Stimulated activated memory B cell treated with anti-CD40 and anti-IgM and Interleukin-4, amounts not matched to agents 10 μg/mL and 1 μg/mL and 100 μg/mL, for 72 hours (primary cell): ENCODE measurements at places on chromosomes 5 and 9.
A peak's percentile ranks its signal among the peaks of the same experiment; 100 is the strongest.

GRCh38 chr5:88390096-88390441 lies 121.4 kb upstream of the TMEM161B start:
- ATAC-seq = no peak

- ATAC-seq = no peak
Measured at GRCh38 chr5:5209089-5209488, 69.0 kb downstream of the ADAMTS16 start.

- ATAC-seq = peak; percentile 98
Measured at GRCh38 chr5:112848116-112848811, 12.8 kb upstream of the SRP19 start.

- ATAC-seq = no peak
Measured at GRCh38 chr9:18820566-18821095, 212.4 kb downstream of the SAXO1 start.

DNA sequence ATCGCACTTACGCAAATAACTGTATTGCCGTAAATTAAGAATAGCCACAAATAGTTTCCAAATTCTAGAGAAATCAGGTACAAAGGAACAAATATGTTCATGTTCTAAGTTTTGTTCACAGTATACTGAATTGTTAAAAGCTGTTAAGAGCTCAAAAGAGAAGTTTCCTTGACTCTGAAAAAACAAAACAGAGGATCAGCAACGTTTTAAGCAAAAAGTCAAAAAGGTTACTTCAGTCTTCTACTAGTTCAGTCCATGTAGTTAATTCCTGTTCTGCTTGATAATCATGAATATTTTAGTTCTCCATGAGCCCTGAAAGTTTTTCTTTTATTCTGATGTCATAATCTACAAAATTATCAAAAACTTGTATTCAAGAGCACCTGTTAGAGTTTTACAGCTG lies 128.6 kb upstream of the MAST4 start:
- no peak for ATAC-seq

DNA sequence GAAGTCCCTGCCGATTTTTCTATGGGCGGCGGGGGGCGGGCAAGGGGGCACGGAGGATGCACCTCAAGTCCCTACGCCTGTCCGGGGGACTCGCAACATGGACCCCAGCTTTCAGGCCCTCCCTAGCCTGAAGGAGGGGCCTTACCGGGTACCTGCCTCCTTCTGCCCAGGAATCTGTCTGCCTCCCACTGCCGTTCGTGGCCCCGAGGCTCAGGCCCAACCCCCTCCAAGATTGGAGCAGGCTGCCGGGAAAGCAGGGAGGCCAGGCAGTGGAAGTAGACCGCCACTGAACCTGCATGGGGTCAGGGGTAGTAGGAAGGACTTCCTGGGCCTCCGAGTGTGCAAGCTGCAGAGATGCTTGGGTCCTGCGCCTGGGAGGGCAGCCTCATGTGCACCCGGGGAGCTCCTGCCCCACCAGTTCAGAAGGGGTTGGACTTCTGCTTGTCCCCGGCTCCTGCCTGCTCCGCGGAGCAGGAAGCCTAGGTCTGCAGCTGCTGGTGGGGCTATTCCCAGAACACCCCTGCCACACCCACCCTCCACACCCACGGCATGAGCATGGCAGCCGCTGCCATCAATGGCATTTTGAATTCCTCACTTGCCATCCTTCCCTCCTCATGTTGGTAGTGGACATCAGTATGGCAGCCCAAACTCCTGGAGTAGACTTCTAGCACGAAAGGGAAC lies 1312.7 kb upstream of the ACO1 start:
- ATAC-seq = peak; percentile 16

- ATAC-seq = no peak
Measured at GRCh38 chr9:16421532-16421931, 448.9 kb downstream of the BNC2 start.

GRCh38 chr5:131426011-131426410 lies 162.2 kb downstream of the CDC42SE2 start:
- no peak for ATAC-seq

- no peak for ATAC-seq
Measured at GRCh38 chr5:171299851-171300250, 9.2 kb upstream of the TLX3 start.

DNA sequence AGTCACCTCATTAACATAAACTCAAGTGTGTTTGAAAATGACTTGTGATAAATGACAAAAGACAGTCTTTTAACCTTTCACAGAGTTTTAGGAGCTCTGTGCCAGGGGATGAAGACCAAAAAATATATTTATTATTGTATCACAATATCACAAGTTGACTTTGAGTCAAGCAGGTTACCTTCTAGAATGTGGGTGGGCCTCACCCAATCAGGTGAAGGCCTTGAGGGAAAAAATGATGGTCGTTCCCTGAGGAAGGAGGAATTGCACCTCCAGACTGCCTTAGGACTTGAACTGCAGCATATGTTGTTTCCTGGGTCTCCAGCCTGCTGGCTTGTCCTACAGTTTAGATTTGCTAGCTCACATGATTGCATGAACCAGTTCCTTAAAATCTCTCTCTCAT lies 41.6 kb upstream of the PANK3 start:
- no peak for ATAC-seq

- ATAC-seq = no peak
Measured at GRCh38 chr9:27394826-27395201, 97.9 kb upstream of the EQTN start.

- no peak for ATAC-seq
Measured at GRCh38 chr5:26843677-26844076, 194.7 kb downstream of the CDH9 start.

DNA sequence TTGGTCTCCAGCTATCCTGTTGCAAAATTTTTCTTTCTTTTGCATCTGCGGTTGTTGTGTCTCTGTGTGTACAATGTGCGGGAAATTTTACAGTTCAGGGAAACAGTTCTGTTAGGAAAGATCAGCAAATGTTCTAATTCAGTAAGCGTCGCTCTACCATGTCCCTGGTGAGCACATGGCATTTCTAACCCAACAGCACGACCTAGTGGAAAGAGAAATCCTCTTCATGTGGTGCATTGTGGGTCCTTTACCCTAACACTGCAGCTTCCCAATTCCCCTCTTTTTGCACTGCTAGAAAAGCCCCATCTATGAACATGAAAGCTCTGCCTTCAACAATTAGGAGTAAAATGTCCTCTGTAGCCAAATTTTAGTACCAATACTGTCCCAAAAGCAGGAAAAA lies 974.2 kb upstream of the CDH9 start:
- ATAC-seq = no peak

DNA sequence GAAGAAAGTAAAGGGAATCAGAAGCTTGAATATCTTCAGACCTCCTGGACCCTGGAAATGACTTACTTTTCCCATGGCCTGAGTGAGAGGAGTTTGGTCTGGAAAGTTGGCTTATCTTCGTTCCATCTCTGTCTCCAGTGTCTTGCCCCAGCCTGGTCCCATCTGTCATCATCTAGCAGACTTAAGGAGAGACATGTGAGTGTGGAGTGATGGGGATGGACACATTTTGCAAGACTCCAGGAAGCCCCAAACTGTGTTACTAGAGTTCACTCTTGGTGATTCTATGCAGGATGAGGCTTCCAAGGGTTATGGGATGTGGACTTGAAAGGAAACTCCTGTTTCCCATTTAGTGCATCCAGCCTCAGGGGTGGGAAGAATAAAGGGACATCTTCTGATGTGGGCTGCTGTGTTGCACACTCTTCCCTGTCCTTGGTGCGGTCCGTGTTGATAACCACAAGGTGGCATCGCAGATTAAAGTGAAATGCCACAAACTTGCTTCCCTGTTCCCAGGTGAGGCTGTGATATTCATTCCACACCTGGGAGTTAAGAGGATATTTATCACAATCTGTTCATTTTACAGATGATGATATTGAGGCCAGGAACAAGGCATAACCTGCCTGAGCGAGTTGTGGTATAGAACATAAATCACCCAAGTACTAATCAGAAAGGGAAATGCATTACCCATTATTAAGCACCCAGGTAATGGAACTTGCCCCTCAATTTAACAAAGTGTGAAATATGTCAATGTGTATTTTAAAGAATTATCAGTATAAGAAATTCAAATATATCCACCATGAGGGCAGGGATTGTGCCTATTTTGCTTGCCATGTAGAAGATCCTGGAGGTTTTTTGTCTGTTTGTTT lies 269.9 kb upstream of the PAPPA start:
- ATAC-seq = no peak

GRCh38 chr9:91164724-91165520 lies 196.8 kb downstream of the AUH start:
- ATAC-seq = peak; percentile 66

DNA sequence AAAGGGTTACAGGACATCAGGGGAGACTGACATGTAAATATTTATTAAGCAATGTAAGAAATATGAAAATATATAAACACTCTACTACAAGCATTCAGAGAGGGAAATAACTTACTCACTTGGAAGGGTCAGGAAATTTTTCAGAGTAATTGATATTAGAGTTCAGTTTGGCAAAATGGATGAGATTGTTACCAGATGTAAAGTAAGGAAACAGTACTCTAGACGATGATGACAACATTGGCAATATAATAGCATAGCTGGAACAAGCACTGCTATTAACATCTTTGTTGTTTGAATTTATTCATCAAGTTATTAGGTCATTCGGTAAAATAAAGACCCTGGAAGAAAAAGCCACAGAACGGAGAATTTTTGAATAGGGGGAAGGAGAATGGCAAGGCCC lies 49.1 kb downstream of the GNA14 start:
- ATAC-seq = no peak

DNA sequence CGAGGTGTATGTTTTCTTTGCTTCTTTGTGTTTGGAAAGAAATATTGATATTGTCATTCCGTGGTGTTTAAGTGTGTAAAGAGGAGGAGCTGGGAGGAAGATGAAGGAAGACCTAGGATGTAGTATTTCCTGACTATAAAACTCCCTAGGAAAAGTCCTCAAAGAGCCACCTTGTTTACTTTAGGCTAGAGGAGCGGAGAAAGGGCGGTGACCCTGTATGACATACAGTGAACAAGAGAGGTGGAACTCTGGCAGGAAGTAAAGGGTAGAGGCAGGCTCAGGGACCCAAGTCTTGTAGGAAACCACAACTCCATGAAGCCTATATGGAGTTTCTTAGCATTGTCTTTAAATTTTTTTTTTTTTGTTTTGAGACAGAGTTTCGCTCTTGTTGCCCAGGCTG lies 303.9 kb downstream of the DOCK8 start:
- no peak for ATAC-seq

GRCh38 chr5:35197351-35197750 lies 32.9 kb downstream of the PRLR start:
- no peak for ATAC-seq

GRCh38 chr5:141637123-141637766 lies 448 bp downstream of the RELL2 start:
- peak; percentile 71 for ATAC-seq

DNA sequence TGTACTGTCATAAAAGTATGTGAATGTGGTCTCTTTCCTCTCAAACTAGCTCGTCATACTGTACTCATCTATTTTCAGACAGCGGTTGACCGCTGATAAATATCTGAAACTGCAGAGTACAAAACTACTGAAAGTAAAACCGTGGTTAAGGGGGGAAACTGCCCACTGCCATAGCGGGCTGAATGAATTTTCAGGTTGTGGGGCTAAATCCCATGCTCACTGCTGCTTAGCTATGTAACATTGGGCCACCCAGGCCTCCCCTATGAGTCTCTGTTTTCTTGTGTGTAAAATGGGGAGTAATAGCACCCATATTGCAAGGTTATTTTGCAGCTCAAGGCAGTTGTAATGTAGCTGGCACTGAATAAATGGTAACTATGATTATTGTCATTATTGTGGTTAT lies 82.3 kb downstream of the MSX2 start:
- no peak for ATAC-seq

DNA sequence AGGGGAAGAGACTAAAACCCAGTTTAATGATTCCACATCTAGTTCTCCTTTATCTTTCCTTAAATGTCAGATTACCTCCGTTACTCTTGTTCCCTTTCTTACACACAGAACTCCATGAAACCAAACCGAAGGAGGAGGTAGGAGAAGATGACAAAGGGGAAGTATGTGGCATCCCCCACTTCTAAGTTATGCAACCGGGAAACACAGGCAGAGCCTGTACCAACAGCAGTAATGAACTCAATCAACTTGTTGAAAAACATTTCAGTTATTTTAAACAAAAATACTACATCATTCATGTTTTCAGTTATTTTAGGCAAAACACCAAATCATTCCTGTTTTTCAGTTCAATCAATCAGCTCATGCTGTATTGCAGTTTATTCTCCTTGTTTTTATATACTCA lies 101.8 kb downstream of the PCSK1 start:
- ATAC-seq = no peak

DNA sequence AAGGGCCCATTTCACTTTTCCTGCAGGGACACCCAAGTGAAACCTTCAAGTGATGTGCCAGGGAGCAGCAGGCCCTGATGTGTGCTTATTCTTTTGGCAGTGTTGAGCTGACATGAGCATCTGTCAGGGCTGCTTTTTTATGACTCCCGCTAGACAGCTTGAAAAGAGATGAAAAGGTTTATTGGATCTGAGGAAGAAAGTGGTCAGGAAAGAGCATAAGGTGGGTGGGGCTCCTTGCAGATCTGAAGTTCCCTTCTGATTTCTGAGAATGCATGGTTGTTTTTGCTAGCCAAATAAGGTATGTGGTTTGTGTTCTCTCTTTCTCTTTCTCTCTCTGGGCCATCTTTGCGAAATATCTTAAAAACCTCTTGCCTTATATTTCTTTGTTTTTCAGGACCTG lies 316.1 kb downstream of the DMRT2 start:
- no peak for ATAC-seq

DNA sequence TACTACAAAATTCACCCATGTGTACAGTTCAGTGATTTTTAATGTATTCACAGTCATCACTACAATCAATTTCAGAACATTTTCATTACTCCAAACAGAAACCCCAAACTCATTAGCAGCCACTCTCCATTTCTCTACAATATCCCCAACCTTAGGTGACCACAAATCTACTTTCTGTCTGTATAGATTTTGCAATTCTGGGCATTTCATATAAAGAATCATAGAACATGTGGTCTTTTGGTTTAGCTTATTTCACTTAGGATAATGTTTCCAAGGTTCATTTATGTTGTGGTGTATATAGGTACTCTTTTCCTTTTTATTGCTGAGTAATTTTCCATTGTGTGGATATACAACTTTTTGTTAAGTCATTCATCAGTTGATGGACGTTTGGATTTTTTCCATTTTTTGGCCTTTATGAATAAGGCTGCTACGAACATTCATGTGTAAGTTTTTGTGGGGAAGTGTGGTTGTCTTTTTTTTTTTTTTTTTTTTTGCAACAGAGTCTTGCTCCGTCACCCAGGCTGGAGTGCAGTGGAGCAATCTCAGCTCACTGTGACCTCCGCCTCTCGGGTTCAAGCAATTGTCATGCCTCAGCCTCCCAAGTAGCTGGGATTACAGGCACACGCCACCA lies 54.5 kb downstream of the DOCK8 start:
- no peak for ATAC-seq

GRCh38 chr9:127135056-127135745 lies 12.8 kb upstream of the ANGPTL2 start:
- no peak for ATAC-seq

- ATAC-seq = no peak
Measured at GRCh38 chr5:141994511-141995136, 18.2 kb downstream of the GNPDA1 start.
